Naive B cell (primary cell): ENCODE measurements at places on chromosomes 13 and 19.

GRCh38 chr19:3012621-3013262, 16.3 kb downstream of the TLE2 start:
- no peak for DNase-seq

GRCh38 chr19:33557720-33558119, 36.1 kb upstream of the PEPD start:
- DNase-seq = no peak

DNA sequence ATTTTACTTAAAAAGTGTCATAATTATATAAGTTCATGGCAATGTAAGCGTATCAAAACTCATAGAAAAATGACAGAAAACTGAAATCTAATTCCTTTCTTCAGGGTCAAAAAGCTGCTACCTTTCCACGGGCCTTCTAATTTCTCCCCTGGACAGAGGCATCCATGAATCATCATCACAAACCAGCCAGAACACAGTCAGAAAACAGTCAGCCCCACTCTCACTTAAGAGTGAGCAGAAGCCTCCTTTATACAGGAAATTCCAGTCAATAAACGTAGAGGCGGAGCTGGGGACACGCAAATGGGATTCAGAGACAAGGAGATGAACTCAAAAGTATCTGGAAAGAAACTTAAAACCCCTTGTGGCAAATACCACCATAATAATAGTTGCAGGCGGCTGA, 54.2 kb upstream of the ABCC4 start:
- DNase-seq = no peak

DNA sequence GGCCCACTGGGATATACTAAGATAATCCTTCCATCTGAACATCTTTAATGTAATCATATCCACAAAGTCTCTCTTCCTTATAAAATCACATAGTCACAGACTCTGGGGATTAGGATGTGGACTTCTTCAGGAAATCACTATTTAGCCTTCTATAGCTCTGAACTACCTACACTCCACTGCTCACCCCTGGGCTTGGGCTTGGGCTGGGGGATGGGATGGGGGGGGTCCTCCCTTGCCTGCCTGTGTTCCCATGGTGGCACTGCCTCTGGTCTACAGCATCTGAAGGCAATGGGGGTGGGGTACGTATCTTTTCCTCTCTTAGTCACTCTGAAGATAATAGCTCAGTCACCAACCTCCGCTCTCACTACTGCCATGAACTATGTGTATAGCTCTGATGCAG, 67.8 kb upstream of the SERTM1 start:
- no peak for DNase-seq

DNA sequence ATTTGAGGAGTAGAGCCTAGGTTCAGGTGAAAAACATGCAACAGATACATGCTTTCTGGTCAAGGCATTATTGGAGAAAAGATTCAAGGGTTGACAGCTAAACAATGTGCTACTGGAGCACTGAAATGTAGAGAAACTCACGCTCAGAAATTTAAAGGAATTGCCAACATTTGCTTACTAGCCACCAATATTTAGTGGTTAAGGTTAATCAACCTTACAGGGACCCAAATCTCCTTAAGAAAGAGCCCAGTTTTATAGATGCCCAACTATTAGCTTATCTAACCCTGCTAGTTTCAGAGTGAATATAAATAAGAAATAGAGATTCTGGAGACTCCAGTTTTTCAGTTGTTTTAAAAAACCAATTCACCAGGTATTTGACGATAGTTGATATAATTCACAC, 203.6 kb downstream of the DACH1 start:
- no peak for DNase-seq

DNA sequence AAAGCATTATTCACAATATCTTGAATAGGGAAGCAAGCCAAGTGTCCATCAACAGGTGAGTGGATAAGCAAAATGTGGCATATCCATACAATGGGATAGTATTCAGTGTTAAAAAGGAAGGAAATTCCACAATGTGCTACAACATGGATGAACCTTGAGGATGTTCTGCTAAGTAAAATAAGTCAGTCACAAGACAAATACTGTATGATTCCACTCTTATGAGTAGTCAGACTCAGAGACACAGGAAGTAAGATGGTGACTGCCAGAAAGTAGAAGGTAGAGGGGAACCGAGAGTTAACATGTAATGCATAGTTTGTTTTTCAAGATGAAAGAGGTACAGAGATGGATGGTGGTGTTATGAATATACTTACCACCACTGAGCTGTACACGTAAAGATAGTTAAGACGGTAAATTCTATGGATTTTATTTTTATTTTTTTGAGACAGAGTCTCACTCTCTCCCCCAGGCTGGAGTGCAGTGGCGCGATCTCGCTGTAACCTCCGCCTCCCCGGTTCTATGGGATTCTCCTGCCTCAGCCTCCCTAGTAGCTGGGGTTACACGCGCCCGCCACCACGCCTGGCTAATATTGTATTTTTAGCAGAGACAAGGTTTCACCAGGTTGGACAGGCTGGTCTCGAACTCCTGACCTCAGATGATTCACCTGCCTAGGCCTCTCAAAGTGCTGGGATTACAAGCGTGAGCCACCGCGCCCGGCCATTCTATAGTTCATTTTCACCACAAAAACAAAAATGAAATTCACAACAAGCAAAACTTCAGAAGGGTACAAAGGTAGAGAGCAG, 1.0 kb upstream of the CHAMP1 start:
- DNase-seq = no peak

GRCh38 chr19:16381756-16382401, 57.3 kb downstream of the KLF2 start:
- DNase-seq = no peak

DNA sequence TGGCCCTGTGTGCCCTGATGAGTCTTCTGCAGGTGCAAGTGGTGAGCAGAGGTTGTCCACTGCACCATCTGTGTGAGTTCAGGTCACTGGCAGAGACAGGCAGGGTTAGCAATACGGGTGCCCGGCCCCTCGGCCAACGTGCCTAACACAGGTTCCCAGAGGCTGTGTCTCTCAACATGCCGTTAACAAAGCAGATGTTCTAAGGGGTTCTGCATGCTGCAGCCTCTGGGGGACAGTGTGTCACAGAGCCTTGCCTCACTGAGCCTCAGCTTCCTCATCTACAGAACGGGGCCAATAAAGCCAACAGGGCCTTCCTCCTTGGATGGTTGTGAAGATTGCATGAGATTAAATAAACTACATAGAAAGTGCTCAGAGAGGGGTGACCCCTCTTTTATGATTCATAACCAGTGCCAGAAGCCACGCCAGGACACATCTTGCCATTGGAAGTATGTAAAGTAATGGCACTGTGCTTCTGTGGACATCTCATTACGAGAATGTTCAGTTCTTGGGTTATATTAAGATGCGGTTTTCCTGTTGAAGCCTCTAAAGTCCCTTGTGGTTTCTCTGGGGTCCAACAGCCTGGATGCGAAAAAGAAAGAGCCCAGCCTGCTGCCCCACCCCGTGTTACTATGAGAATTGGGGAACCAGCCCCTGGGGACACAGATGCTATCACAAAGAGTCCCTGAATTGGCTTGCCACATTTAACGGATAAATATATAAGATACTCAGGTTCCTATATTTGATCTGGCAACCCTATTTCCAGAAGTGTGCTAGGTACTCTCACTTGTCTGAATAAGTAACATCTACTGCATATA, 11.2 kb upstream of the ARHGEF18 start:
- DNase-seq = peak; percentile 93

- DNase-seq = no peak
Observed at GRCh38 chr19:56141417-56141993, 418 bp downstream of the ZNF444 start.

DNA sequence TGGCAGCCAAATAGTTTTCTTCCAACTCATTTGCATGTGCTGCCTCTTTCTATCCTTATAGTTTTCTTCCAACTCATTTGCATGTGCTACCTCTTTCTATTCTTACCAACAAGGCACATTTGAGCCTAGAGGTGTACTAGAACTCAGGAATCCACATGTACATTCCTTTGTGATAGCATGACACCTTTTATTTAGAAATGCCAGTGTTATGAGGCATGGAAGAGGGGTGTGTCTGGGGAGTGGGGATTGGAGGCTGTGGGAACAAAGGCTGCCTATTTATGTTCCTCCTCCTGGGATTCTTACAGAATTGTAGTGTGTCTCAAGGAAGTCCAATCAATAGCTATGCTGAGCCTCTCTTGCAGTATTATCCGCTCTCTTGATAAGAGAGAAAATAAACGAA, 966.7 kb downstream of the PCDH17 start:
- DNase-seq = no peak

DNA sequence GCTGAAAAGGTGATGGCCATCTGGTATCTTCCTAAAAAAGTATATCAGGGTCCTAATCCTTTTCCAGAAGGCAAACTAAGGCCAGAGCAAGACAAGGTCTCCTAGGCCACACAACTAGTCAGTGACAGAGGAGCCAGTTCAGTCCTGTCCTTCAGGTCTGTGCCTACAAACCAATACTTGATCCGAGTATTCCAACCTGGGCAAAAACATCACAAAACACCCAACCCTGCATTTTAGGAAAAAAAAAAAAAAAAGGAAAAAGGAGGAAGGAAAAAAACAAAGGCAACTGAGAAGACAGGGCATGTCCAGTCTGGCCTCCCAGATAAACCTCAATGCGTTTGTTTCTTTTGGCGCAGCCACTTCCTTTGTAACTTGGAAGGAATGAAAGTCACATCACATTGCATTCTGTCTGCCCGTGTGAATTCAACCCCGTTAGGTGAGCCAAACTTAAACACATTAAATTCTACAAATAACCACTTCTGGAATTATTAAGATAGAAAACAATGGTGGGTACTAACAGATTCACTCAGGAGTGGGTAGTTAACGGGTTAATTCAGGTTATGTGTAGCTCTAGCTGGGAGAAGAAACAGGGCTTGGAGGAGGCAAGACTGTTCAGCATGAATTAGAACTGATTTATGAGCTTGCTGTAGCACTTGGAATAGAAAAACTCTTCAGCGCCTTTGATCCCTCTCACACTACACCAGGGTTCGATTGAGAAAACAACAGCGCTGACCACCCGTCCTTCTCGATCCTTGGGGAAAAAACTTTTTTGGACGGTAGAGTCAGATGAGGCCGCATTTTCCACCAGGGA, 43.0 kb upstream of the HNRNPA1L2 start:
- no peak for DNase-seq

DNA sequence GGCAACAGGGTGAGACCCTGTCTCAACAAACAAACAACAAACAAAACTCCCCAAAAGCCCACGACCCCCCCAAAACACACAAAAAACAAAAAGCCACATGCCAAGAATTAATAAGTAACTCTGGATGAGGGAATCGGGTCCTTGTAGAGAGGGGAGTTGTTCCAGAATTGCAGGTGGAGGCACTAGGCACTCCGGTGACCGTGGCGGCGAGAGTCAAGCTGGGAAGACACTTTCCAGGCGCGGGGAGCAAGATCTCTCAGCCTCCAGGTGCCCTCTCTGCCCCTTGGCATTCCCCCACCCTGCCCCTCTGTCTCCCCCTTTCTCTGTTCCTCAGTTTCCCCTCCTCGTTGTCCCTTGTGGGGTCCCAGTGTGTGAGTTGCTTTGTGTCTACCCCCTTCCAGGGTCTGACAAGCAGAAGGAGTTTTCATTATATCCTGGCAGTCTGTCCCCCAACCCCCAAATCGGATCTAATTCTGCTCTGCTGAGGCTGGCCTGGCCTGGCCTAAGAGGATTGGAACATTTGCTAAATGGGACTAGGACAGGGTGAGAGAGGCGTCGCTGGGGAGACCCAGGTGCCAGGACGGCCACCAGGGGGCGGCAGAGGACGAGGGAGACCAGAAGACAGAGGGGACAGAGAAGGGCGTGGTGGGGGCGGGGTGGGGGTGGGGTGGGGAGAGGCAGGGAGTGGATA, 8.3 kb upstream of the CRX start:
- peak; percentile 31 for DNase-seq

DNA sequence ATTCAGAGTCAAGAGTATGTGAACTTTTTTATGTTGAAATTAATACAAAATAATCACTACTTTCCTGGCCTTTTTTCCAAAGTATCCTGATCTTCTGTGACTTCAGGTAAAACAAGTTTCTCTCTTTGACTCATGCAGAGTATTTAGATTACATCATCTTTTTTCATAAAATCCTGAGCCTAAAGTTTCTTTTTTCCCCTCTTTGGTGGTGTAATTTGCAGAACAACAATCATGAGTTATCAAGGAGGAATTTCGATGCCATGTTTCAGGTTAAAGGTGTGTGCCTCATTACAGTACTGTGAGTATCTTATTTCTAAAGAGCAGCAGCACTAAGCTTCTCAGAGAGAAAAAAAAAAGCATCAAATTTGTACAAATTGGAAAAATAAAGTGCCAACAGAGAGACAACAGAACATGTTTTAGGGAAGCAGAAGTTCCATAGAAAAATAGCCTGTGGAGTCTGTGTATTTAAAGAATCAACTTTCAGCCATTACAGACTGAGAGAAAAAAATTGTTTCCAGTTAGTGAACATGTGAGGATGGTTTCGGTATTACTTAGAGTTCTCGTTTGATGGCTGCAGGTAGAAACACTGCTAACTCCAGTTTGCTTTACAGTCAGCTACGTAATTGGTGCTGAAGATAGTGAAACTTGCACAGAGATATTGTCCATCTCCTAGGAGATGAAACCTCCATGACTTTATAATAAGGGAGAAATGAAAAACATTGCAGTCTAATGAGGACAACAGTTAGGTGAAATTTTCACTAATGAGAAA, 78.1 kb upstream of the PCDH9 start:
- DNase-seq = no peak

DNA sequence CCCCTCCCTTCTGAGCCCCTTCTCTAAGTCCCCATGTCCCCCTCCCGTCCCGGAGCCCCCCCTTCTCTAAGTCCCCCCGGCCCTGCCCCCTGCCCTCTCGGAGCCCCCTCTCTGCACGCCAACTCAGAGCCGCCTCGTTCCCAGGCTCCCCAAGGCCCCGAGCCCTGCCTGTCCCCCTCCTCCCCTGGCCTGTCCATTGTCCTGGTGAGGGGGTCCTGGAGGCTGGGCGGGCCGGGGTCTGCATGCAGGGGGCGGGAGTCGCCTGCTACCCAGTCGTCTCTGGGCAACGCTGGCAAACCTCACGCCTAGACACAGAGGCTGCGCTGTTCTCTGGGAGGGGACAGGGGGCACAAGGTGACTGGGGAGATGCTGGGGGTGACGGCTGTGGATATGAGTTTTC, 39.2 kb upstream of the SEMA6B start:
- no peak for DNase-seq
